GM23248 (cell line): ENCODE measurements at places on chromosomes 7 and 10. TPM values are rescaled to one million over a fixed set of nuclear protein-coding genes. Genes with fewer than 3 reads are reported as not detected.
A peak's percentile ranks its signal among the peaks of the same experiment; 100 is the strongest.

DNA sequence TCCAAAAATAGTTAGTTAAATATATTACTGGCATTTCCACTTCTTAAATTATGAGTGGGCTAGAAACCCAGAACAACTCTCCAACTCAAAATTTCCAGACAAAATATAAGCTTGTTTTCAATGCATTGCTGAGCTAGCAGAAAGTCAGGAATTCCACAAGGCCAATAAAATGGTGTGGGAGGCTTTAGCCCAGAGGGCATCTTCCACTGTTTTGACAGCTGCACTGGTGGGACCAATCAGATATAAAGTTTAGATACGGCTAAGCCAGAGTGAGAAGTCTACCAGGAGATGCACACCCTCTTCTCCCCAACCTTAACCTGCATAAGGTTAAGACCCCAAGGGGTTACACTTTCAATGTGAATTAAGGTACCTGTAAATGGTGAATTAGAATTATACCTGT, 76.6 kb downstream of the AMPH start:
- DNase-seq: no peak

Gene CRHR2
- not detected in 2 replicates for total RNA-seq

GRCh38 chr10:21961847-21962246, 41.7 kb downstream of the DNAJC1 start:
- DNase-seq: no peak

GRCh38 chr7:3067606-3068380, 24.1 kb upstream of the CARD11 start:
- DNase-seq: no peak

DNA sequence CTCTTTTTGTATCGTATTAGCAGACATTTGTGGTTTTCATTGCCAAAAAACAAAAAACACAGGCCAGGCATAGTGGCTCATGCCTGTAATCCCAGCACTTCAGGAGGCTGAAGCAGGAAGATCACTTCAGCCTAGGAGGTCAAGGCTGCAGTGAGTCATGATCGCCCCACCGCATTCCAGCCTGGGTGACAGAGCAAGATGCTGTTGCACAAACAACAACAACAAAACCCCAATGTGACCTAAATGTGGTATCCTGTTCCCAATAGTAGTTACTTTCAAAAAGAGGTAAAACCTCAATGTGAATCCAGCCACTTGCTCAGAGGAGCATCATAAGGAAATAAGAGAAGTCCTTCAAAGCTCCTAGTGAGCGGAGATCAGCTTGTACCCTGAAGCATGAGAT, 45.8 kb upstream of the SKAP2 start:
- DNase-seq: peak; percentile 82

Gene HABP2
- not detected in 2 replicates for total RNA-seq

DNA sequence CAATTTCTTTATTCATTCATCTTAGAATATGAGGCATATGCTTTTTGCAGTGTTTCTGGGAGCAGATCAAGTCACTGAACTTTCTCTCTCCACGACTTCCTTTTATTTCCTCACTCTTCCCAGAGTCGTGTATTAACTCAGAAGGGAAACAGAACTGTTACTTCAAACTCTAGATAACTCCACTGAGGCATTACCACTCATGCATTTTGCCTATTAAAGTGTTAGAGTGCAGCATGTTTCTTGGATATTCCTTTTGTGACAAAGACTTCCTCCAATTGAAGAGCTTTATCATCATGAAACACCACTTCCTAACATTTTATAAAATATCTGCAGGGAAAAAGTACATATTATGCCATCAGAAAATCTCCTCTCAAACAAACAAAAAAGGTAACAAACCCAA, 797.4 kb upstream of the COBL start:
- DNase-seq: no peak

GRCh38 chr10:75432763-75433162, 1.3 kb downstream of the LRMDA start:
- no peak for DNase-seq

GRCh38 chr7:106604303-106604924, 56.5 kb downstream of the CCDC71L start:
- DNase-seq: no peak

GRCh38 chr7:922334-923107, 32.0 kb downstream of the ADAP1 start:
- no peak for DNase-seq

DNA sequence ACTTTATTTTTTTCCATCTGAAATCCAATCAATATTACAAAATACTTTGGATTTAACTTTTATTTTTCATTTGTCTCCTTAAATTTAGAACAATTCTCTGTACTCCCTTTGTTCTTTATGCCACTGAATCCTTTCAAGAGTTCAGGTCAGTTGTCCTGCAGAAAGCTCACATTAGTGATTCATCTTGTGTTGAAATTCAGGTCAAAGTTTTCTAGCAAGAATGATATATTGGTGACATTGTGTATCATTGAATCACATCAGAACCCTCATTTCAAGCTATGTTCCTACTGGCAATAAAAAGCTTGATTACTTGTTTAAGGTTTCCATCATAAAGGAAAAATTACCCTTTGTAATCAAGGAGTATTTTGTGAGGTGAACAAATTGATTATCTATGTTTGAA, 378.8 kb upstream of the STEAP1 start:
- DNase-seq: no peak

- no peak for DNase-seq
These were observed 53.5 kb downstream of the ZNF467 start for GRCh38 chr7:149719912-149720335.

Gene CDH23
- total RNA-seq: 0.38 TPM in 1 of 2 replicates, not detected in the other

GRCh38 chr7:18555968-18556367, 60.4 kb downstream of the HDAC9 start:
- DNase-seq: no peak
